ENCODE measurements at places on chromosomes 1 and 21.
A peak's percentile ranks its signal among the peaks of the same experiment; 100 is the strongest.

GRCh38 chr1:179824265-179824664 lies 53.3 kb downstream of the TOR1AIP2 start:
- no peak for DNase-seq

DNA sequence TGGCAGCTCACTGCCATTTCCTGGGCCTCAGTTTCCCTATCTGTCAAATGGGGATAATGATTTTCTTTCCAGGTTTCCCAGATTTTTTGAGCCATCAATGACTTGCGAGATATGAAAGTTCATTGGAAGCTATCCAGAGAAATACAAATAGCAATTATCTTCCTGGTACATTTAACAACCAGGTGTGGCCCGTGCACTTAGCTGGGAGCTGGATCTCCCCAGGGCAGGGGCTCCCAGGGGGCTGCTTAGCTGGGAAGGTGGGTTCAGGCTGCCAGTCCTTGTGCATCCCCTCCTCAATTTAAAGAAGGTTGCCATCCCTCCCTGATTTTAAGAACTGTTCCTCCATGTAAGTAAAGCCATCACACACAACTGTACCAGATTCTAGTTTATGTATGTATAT lies 3.6 kb upstream of the TMEM54 start:
- DNase-seq, result no peak

GRCh38 chr1:45246760-45247159 lies 40.4 kb upstream of the ZSWIM5 start:
- peak; percentile 77 for DNase-seq

DNA sequence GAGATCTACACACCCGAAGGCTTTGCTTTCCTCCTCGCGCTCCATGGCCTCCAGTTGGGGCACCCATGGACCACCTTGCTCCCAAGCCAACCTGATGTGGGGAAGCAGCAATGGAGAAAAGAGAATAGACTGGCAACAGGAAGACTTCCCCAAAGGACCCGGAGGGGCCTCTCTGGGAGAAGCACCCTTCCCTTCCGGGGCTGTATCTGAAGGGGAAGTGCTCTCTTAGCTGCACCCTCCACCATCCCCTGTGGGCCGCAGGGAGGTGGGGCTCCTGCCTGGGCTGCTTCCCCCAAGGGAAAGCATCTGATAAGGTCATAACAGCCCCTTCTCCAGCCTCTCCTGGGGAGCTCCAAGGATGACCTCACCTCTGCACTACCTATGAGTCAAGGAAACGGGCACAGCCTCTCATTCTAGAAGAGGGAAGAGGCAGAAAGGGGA lies 100.2 kb downstream of the RIPK4 start:
- no peak for DNase-seq

DNA sequence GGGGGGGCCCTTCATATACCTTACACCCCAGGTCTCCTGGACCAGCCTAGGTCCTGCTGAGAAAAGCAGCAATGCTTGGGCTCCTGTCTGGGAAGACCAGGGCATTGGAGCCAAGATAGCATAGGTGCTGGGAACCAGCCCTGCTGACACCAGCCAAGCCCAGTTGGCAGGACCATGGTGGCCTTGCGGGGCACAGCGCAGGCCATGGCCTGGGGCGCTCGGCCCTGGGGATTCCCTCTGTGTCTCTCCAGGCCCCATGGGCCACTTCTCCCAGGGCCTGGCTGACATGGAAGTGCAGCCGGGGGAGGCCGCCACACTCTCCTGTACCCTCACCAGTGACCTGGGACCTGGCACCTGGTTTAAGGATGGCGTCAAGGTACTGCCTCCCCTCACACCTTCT lies 23.3 kb downstream of the IGFN1 start:
- no peak for DNase-seq

GRCh38 chr1:21406659-21407058 lies 33.3 kb upstream of the NBPF3 start:
- no peak for DNase-seq

DNA sequence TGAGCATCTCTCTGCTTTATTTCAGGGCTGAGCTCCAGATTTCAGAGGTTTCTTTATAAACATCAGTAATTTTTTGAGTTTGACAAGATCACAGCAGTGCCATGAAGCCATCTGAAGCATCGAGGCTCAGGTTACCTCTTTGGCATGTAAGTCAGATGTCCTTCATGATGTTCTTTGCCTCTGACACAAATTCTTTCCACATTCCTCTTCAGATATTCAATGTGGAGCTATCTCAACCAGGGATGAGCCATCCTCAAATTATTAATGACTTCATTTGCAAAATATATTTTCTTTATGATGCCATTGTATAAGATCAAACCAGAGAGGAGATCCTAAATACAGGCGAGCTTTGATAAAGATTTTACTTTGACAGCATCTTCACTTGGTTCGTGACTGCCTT lies 256.7 kb downstream of the COL11A1 start:
- no peak for DNase-seq

GRCh38 chr1:82395440-82395839 lies 594.7 kb downstream of the ADGRL2 start:
- DNase-seq, result no peak

DNA sequence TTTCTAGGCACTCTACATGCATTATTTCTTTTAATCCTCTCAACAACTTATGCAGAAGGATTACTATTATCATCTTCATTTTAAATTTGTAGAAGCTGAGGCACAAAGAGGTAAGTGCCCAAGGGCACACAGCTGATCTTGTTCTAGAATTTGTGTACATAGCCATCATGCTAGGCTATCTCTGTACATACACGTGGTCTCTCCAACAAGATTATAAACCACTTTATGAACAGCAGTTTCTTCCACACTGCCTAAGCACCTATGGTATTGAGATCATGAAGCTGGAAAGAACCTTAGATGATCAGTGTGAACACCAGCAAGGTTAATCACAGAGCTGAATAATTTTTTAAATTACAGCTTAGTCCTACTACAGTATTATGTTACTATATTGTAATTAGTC lies 28.9 kb downstream of the UCHL5 start:
- no peak for DNase-seq

DNA sequence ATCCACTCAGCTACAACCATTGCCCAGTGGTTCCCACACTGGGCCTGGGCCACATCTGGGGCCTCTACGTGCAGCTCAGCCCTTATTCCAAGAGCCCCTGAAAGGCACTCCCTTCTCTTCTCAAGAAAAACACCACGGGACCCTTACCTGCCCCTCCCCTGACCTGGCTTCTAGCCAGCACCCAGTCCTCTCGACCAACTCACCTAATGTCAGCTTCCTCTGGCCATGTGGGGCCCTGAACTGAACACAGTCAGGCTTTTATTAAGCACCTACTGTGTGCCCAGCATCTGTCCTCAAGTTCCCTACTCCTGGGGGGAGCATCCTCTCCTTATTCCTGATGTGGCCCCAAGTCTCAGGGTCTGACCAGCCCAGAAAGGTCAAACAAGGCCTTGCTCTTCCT lies 208.4 kb downstream of the MATN1 start:
- no peak for DNase-seq

DNA sequence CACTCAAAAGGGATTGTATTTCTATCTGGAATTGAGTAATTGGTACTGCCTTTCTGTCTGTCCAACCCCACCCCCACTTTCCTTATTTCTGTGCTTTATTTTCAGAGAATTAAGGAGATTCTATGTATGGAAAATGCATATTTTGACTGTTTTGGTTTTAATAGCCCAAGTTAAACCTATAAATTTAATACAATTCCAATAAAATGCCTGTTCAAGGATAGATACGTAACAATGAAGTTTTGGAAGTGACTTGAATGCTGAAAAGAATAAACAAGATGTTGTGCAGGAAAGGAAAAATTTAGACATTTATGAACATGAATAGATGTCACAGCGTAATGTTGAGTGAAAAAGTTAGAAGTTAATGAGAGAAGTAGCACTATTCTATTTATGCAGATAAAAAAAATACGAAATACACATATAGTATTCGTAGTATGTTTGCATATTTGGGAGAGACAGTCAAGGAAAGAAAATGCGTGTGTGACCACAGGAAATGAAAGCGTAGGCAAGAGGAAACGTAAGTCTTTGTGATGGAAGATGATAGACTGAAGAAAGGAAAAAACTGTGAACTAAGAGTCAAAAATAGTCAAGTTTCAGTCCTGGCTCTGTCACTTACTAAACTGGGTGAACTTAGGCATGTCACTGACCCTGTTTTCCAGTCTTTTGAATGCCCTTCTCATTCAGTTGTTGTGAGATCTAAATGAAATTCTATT lies 62.1 kb downstream of the MEF2D start:
- DNase-seq, result peak; percentile 11

DNA sequence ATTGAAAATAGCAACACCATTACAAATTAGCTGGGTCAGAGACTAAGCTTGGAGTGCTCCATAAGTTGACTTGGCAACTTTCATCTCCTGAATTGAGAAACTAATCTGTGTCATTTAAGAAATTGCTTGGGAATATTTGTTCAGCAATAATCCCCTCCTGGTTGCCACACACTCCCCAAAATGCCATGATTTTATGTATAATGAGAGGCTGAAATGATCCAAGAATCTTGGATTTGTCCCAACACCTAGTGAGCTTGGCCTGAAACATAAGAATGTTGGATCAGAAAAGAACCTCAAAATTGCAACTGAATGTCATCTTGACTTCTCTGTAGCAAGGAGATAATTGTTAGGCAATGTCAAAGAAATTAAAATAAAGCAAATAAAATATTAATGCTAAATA lies 805.9 kb upstream of the ADAMTS5 start:
- no peak for DNase-seq

DNA sequence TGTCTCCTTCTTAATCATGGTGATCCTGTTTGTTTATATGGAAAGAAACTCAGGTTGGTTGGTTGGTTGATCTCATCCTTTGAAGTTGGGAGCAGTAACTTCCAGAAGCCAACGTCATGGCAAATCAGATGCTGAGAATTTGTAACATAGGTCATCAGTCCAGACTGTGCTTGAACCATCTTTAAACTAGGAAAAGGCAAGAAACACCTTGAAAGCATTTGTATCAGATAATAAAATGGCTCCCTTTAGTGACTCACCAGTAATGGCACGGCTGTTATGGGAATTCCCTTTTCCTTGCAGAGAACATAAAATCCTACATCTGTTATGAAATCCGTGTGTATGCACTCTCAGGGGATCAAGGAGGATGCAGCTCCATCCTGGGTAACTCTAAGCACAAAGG lies 58.1 kb downstream of the SERBP1 start:
- no peak for DNase-seq

DNA sequence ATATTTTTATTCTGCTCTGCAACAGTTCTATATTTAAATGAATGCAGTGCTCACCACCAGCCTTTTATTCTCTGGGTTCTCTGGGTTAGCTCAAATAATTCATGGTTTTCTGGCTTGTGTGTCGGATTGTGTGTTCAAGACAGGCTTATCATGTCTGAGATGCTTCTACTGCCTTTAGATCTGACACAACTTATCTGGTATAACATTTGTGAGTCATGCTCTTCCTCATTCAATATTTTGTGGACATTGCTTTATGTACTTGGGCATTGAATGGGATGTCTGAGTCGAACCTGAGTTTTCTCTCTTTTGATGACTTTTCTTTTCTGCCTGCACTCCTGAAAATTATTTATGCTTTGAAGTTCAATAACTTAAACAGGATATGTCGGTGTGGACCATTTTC lies 17.6 kb upstream of the PKP1 start:
- DNase-seq, result peak; percentile 55

GRCh38 chr1:201061049-201061448 lies 37.5 kb upstream of the KIF21B start:
- DNase-seq, result no peak

DNA sequence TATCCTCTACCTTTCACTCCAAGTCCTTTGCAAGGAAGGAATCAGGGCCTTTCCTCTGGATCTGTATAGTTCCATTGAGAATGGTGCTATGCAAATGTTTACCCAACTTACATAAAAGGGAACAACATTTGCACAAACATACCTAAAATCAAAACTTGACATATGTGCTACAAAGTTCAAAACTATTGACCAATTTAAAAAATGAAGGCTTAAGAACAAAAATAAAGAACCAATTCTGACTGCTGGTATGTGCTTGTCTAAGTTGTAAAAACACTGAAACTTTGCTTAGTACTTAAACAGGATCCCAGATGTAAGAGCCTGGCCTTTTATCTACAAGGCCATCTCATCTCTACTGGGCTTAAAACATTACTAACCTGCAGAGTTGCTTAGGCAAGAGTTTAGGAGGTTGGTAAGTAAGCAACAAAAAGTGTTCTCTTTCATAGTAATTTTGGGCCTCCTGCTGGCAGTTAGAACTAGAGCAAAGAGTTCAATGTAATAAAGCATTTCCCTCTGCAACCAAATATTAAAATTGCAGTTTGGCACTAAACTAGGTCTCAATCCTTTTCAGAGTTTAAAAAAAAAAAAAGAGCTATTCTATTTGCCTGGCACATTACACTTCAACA lies 2.0 kb downstream of the SCMH1 start:
- DNase-seq, result peak; percentile 50

GRCh38 chr1:152533327-152533938 lies 19.2 kb downstream of the CRCT1 start:
- DNase-seq, result peak; percentile 58

DNA sequence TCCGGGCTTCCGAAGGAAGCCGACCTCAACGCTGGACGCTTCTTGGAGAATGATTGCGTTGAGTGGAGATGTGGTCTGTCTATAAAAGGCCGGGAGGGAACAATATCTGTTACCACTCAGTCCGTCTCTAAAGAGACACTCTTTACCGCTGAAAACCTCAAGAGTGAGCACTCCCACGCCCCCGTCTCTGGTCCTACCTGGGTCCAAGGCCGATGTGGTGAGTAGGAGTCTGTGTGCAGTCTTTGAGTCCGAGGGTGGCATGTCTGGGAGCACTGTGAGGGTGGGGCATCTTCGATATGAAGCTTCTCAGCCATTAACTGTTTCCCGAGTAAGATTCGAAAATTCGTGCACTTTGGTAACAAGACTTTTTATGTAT lies 576 bp downstream of the ZFP69 start:
- no peak for DNase-seq

DNA sequence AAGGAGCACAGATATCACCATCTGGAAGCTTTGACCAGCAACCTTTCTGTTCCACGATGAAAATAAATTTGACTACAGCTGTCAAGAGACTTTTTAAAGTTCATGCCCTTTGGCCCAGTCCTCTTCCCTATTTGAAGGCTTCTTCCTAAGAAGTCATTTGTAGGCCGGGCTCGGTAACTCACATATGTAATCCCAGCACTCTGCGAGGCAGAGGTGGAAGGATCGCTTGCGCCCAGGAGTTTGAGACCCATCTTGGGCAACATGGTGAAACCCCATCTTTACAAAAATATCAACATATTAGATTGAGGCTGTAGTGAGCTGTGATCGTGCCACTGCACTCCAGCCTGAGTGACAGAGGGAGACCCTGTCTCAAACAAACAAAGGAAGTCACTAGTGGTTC lies 58.3 kb upstream of the IFFO2 start:
- DNase-seq, result no peak

DNA sequence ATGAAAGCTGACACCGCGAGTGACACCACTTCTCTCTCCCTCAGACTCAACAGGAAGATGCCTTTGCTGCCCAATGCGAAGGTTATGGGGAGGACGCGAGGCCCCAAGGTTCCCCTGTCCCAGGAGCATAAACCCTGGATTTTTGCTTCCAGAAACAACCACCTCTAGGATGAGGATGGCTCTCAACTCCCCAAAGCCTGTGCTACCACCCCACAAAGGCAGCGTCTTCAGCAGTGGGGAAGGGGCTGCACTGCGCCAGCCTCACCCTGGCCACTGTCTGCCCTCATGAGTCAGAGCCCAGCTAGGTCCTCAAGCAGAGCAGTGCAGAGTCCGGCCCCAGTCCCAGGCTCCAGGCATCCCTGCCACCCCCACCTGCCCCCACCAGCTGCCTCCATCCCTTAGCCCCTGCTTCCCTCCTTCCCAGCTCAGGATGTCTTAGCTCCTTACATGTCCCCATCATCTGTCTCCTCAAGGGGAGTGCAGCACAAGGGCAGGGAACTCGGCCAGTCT lies 6.9 kb upstream of the SRARP start:
- DNase-seq, result no peak

GRCh38 chr21:26842974-26843932 lies 2.0 kb downstream of the ADAMTS1 start:
- peak; percentile 86 for DNase-seq

Measured in HT1080 (cell line).